Common myeloid progenitor, CD34-positive (primary cell): ENCODE measurements at places on chromosomes 3 and 15.

DNA sequence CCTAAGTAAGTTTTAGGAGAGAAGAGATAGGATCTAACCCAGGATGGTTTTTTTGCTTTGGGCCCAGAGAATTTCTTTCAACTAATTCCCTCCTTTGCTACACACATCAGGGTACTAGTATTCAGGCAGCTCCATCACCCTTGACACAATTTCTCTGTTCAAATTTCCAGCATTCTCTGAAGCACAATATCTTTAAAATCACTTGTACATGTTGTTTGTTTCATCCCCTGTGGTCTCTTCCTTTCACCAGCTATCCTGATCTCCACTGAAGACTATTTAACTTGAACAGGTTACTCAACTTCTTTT, 32.4 kb upstream of the FNDC3B start:
- no peak for DNase-seq

GRCh38 chr15:58355973-58356372, 75.8 kb upstream of the LIPC start:
- DNase-seq: no peak

GRCh38 chr3:171815973-171816595, 5.8 kb upstream of the PLD1 start:
- no peak for DNase-seq

DNA sequence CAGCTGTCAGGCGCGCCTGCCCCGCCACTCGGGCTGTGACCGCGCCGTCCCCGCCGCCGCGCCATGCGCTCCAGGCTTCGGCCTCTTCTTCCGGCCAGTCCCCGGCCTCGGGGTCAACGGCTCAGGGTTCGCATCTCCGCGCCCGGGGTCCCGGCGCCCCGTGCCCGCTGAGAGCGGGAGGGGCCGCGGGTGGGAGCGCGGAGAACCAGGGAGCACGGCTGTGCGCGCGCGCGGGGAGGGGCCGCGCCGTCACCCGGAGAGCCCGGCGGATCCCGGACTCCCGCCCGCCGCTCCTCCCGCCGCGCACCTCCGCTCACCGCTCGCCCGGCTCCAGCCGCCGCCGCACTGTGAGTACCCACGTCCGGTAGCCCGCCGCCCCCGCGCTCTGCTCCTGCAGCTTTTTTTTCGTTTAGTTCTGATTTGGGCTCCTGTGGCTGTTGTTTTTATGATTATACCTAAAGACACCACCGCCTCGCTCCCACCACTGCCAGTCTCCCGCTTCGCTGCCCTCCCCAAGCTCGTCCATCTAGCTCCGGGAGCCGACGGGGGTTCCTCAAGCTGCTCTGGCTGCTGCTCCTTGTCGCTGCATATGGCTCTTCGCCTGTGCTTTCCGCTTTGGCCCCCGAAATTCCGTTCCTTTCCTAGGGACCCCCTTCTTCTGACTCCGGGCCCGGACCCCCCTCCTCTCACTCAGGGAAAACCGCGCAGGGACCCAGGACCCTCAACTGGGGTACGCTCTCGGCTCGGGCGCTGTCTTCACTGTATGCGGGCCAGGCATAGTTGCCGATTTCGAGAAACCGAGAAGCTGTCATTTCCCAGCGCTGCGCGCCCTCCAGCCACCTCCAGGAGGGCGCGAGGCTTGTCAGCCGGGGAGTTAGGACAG, 1.8 kb upstream of the SKOR1 start:
- no peak for DNase-seq

- DNase-seq: no peak
These were observed 39.5 kb upstream of the RAB6B start for GRCh38 chr3:133934996-133935842.

DNA sequence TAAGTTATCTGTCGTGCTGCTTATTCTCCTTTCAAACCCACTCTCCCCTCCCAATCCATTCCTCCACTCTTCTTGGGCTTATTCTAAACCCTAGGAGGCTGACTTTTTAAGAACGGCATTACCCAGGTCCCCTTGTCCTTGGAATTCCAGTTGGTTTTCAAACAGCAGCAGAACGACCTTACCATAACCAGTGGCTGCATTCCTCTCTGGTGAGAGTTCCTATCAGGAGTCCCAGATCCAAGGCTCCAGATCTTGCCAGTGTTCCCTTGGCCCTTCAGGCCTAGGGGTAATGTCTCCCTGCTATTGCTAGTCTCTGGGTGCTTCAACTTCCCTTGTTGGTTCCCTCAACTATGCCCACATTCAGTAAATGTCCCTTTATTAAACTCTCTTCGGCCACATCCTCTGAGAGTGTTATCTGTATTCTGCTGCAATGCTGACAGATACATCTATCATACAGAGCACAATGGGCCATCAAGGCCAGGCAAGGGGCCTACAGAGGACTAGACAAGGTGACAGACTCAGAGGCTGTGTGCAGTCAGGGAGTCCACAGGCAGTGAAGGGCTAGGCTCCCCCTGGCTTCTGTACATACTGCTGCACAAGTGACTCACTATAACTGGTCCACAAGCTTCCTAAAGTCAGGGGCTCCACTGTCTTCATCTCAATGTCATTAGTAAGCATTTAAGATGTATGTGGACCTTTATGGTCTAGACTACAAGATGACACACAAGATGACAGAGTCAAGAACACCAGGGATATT, 10.1 kb downstream of the LYSMD2 start:
- no peak for DNase-seq

GRCh38 chr3:125003369-125003853, 52.4 kb downstream of the HEG1 start:
- no peak for DNase-seq

GRCh38 chr15:53709821-53710220, 49.6 kb downstream of the WDR72 start:
- DNase-seq: no peak

GRCh38 chr15:38782156-38782555, 217.5 kb upstream of the RASGRP1 start:
- DNase-seq: no peak

DNA sequence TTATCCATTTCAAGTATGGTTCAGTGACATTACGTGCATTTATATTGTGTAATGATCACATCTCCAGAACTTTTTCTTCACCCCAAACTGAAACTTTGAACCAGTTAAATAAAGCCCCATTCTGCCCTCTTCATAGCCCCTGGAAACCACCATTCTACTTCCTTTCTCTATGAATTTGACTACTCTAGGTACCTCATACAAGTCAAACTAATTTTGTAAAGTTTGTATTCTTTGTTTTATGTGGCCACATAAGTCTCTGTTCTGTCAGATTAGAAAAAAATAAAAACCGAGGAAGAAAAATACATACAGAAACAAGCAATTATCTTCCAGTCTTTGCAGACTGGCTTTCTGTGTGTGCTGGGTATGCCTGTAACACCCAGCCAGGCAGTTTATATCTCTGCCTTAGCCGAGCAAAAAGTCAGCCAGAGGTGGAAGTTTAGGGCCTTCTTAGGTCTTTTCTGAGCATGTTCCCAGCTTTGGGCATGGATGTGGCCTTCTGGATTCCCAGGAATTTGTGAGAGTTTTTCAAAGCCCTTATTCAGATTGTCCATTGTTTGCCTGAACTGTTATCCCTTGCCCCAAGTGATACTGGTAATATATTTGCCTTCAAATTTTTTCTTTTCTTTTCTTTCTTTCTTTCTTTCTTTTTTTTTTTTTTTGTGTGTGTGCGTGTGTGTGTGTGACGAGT, 6.0 kb upstream of the GRAMD1C start:
- DNase-seq: no peak

- DNase-seq: no peak
These were observed 15.6 kb upstream of the STRA6 start for GRCh38 chr15:74217907-74218885.

GRCh38 chr3:172839679-172840078, 89.2 kb downstream of the ECT2 start:
- no peak for DNase-seq

DNA sequence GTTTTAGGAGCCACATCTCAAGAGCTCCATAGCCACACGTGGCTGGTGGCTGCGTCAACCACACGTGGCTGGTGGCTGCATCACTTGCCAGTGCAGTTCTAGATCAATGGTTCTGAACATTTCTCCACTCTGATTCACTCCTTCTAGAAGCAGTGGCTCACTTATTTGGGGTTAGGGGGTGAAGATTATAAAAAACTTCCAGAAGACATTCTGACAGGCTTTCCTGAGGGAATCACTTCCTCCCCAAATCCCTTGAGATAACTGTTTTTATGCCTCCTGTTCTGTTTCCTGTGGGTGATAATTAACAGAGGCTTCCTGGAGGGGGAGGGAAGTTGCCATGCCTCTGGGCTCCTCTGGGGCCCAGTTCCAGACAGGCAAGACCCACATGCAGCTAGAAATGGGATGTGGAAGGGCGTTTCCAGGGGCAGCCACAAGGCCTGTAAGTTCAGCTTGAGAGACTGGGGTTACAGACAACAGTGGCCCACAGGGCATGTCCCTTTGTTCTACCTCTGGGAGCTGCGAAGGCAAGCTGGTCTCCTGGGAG, 23.6 kb downstream of the HEG1 start:
- no peak for DNase-seq

DNA sequence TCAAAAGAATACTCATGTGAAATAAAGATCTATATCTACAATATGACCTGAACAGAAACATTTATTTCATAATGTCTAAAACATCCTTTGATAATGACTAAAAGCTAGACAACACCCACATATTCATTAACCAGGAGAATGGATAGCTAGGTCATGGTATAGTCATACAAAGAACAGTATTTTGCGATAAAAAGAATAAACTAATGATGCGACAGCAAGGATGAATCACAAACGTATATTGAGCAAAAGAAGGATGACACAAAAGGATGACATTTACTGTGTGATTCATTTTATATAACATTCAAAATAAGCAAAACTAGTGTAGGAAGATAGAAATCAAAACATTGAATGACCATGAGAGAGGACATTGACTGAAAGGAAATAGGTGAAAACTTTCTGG, 1233.1 kb downstream of the OTOL1 start:
- DNase-seq: no peak
